ENCODE measurements at places on chromosomes 12 and 14.

- DNase-seq, result no peak
Measured at GRCh38 chr14:104436047-104436591, 143.4 kb upstream of the C14orf180 start.

DNA sequence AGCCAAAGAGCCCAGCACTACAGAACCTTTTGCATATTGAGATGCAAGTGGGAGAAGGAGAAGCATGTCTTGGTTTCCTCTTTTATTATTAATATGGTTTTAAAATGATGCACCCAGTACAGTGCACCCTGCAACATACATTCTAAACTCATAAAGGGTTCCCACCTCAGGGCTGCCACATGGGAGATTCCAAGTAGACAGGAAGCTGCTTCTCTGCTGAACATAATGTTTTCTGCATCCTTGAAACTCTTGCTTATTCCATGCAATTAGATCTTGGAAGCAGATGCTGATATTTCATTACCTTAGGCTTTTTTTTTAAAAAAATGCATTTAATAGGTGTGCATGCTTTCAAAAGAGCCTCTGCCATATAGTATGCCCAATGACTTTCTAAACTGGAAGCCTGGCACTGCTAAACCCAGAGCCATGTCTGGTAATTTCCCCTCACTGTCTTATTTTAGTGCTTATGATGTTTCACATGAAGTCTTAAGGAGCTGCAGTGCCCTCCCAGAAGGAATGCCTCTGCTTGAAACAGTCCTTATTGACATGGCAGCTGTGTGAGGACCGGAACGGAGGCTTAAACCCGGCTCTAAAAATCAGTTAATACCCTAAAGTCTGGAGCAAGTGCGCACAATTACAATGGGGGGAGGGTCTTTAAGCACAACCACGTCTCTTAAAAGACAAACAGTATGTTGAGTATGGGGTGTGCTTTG is 2.0 kb upstream of the SIX1 start:
- DNase-seq, result peak; percentile 63

DNA sequence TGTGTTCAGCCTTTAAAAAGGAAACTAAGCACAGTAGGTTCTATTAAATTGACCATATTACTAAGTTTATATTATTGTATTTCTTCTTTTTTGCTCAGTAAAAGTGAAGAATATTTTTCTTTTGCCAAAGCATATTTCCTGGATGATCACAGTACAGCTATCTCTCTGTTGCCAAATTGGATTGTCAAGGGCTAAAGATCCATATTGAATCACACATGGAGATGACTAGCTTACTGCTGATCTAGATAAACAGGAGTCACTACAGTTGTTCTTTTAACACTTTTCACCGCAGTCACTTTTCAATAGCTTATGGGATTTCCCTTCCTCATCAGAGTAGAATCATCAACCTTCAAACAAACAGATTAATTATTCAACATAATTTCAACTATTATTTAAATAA is 78.6 kb downstream of the LRRC9 start:
- DNase-seq, result no peak

- no peak for DNase-seq
Measured at GRCh38 chr12:16607906-16608775, 2.2 kb upstream of the LMO3 start.

DNA sequence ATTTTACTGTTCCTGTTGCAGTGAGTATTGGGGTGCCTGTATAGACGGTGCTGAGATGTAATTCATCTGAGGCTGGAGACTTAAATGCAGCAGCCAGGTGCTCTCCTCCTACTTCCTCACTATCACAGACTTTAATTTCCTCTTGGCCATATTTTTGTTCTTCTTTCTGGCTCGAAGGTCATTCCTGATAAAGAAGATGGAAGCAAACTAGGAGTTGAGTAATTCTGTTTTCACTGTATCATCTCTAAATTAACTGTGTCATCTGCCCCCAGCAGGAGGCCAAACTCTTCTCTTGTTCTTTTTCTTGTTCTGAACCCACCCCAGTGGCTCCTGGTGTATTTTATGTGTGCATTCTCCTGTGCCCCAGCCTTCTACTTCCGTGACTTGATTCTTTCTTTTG is 141.7 kb upstream of the ARHGAP5 start:
- DNase-seq, result peak; percentile 11

GRCh38 chr12:59030415-59030814 is 110.1 kb upstream of the LRIG3 start:
- DNase-seq, result no peak

GRCh38 chr14:87613881-87614280 is 379.1 kb downstream of the GALC start:
- no peak for DNase-seq

- no peak for DNase-seq
Measured at GRCh38 chr12:105524961-105525360, 194.5 kb downstream of the C12orf75 start.

DNA sequence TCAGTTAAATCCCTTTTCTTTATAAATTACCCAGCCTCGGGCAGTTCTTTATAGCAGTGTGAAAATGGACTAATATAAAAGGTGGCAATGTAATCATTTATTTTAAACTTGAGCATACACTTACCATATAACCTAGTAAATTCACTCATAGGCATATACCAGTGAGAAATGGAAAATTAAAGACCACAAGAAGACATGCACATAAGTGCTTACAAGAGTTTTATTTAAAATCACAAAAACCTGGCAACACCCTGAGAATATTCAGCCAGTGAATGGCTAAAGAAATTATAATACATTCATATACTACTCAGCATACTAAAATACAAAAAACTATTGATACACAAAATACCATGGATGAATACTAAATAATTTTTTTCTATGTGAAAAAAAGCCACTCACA is 1017.5 kb upstream of the TMEM132C start:
- DNase-seq, result no peak

DNA sequence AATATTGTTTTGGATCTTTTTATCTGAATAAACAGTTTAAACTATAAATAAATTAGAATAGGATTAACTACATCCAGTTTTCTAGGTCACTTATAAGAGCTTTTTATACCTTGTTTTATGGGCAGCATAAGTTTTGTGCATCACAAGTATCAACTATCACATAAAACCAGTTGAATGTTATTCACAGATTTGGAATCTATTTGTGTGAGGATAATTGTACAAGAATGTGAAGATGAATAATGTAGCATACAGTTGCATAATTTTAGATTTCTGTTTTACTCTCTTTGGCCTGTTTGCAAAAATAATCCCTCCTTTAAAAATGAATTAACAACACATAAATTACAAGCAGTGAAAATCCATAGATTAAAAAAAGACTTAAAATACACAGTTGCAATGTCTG is 88.8 kb downstream of the SCFD1 start:
- DNase-seq, result no peak

- no peak for DNase-seq
Measured at GRCh38 chr14:24913021-24913420, 136.9 kb downstream of the STXBP6 start.

DNA sequence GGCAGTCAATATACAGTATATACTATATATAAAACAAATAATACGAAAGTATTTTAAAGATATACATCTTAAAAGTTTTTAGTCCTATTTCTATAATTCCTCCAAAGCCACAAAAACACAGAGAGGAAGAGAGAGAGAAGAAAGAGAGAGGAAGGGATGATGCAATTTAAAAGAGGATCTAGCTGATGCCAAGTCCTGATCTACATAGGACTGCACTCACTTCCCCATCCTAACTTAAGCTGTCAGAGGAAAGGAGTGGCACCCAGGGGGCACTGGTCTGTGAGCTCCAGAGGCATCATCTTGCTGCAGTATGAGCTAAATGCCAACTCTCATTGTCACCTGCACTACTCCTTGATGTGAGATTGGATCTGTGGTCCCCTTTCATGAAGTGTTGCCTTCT is 95.8 kb downstream of the C12orf42 start:
- DNase-seq, result no peak

DNA sequence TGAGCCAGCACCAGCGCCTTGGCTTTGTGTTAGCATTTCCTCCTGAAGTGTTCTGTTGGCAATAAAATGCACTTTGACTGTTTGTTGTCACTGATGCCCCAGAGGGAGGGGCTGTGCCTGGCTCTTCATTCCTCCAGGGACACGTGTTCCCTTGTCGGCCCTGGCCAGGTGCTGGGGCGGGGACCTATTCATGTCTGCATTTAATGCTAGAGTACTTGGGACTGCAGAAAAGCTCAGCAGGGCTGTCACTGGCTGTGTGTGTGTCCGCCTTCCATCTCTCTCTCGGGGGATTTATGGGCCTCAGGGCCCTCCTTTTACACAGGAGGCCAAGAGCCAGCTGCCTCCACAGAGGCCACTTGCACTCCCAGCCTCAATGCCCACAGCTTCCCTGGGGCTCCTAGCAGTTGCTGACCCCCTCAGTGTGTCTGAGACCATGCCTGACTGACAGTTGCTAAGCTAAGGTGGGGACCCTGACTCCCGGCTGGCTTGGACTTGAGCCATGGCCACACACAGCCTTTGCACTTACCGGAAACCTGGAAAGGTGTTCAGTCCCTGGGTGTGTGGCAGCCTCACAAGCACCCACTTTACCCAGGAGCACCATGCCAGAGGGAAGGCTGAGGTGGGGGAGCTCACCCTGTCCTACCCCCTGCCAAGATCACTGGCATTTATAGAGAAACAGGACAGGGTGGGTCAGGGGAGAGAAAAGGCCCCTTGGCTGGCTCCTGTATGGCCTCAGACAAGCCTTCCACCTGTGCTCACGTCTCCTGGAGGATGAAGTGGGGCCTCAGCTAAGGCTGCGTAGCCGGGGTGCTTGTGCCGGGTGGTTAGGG is 27.8 kb downstream of the HIP1R start:
- DNase-seq, result no peak

GRCh38 chr12:40469736-40470135 is 222.5 kb upstream of the CNTN1 start:
- no peak for DNase-seq

- DNase-seq, result no peak
Measured at GRCh38 chr14:82313889-82314288, 780.2 kb upstream of the SEL1L start.

GRCh38 chr12:30965613-30965985 is 39.1 kb downstream of the TSPAN11 start:
- DNase-seq, result no peak

DNA sequence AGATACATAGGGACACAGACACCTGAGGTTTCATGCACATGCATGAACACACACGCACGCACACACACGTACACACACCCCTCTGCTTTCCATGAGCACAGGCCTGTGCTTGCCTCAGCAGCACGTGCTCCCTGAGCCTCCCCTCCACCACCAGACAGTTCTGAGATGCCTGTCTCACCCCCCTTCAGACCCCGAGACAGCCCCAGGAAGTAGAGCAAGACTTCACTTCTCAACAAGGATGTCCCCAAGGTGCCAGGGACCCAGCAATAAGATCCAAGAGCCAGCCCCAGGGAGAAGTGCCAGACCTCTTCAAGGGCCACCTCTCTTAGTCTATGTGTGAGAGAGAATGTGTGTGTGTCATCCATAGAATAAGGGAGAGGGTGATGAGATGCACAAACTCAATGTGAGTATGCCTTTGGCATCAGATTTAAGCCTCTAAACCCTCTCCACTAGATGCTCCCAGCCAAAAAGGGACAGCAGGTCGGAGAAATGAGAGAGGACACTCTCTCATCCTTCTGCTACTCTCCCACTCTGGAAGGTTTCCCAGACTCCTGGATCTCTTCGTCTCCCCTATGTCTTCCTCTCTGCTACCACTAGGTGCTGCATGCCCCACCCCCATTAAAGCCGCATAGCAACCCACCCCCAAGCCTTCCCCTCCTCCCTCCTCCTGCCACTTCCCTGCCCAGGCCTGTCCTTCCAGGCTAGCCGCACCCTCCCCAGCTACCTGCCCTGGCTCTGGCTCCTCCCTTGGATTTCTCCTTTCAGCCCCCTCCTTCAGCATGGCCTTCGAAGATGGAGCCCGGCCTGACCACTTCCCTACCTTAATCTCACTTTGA is 7.7 kb downstream of the RARG start:
- peak; percentile 70 for DNase-seq

DNA sequence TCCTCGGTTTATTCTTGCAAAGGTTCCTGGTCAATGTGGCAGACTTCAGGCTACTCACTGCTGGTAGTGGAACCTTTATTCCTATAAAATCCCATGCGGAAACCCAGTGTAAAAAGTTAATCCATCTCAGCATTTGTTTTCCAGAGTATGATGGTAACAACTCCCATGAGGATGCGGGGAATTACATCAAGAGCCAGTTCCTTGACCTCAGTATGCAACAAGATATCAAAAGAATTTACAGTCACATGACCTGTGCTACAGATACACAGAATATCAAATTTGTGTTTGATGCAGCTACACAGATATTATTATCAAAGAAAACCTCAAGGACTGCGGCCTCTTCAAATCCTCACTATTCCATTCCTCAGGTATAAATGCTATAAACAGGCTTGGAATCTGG is 19.3 kb downstream of the CPM start:
- no peak for DNase-seq

DNA sequence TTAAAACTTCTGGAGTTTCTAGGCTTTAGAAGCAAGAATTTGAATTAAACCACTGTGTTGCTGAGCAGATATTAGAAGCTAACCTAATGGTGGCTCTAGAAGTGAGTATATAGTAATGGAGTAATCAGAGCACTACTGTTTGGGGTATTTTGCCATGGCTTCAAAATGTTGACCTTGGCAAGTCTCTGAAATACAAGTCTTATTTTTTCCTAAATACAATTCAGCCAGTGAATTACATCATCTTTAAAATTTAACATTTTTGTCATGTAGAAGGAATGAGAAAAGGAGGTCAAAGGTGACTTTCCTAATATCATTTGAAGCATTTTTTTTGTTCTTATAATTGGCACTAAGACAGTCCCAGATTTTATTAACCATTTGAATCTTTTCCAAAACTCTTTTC is 25.2 kb downstream of the PMCH start:
- DNase-seq, result no peak

DNA sequence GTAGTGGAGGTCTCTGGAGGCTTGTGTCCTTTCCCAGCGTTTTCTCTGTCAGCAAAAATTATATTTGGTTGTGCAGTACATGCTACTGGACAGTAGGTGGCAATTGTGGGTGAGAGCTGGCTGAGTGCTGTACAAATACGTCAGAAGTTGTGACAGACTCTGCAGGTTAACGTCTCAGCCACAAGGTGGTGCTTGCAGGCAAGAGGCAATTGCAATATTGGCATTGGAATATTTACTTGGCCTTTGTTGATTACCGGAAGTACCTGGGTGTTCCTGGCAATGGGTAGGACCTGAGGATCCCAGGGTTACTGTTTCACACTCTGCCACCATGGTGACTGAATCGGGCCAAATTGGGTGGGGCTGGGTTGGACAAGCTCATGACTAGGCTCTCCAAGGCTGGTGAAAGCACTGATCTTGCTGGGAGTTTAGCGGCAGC is 333.9 kb upstream of the LMO3 start:
- DNase-seq, result peak; percentile 81

All from neural progenitor cell (in vitro differentiated cells).